ENCODE measurements at places on chromosomes 7 and 10. TPM values are rescaled to one million over a fixed set of nuclear protein-coding genes. Genes with fewer than 3 reads are reported as not detected.

Gene PTN
- polyA plus RNA-seq = 157 TPM

Gene C10orf53
- not detected for polyA plus RNA-seq

Gene ZNF467
- 35.6 TPM for polyA plus RNA-seq

Gene SGCE
- polyA plus RNA-seq = 86.0 TPM

Gene ZNF438
- 8.8 TPM for polyA plus RNA-seq

Gene PNLIPRP3
- not detected for polyA plus RNA-seq

Gene SUN1
- 127 TPM for polyA plus RNA-seq

Gene OIT3
- polyA plus RNA-seq = 4.4 TPM

GRCh38 chr7:88686468-88687229 lies 72.9 kb upstream of the ZNF804B start:
- DNase-seq = no peak

DNA sequence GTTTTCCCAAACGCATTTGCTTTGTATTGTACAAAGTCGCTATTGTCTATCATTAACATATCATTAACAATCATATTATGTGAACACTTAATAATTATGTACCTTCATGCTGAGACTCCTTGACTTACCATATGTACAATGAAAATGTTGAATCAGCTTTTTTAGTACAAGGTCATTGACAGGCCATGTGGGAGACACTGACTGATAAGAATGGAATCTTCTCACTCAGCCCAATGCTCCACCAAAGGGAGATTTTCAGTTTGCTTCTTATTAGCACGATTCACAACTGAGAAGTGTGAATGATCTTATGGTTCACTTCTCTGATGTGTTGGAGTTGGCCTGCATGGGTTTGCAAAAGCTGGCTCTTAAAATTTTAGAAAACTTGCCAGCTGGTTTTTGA lies 253.5 kb upstream of the TEX47 start:
- DNase-seq = no peak

- DNase-seq = no peak
Measured at GRCh38 chr7:117014099-117014656, 60.9 kb downstream of the ST7 start.

- no peak for DNase-seq
Measured at GRCh38 chr10:77630507-77630848, 7.1 kb downstream of the KCNMA1 start.

- DNase-seq = no peak
Measured at GRCh38 chr7:44654255-44654796, 47.9 kb downstream of the OGDH start.

GRCh38 chr7:90579181-90579688 lies 16.9 kb upstream of the CDK14 start:
- no peak for DNase-seq

- DNase-seq = no peak
Measured at GRCh38 chr10:46287846-46288477, 1.2 kb downstream of the ANTXRL start.

- no peak for DNase-seq
Measured at GRCh38 chr7:66055321-66055956, 20.2 kb upstream of the ASL start.

DNA sequence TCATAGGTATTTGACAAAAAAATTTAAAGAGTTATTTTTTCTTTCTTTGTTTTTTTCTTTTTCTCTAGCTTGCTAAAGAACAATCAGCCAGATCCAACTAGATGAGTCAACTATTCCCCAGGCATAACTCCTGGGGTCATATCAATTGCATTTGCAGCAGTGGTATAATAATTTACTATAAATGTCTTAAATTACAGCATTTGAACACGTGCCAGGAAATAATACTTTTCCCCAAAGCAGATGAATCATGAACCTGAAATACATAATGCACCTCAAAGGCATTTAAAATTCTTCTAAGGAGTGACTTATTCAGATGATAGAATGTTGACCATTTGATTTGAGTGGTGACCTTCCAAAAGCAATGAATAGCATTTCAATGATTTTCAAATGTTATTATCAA lies 190.1 kb downstream of the LRRTM3 start:
- no peak for DNase-seq

DNA sequence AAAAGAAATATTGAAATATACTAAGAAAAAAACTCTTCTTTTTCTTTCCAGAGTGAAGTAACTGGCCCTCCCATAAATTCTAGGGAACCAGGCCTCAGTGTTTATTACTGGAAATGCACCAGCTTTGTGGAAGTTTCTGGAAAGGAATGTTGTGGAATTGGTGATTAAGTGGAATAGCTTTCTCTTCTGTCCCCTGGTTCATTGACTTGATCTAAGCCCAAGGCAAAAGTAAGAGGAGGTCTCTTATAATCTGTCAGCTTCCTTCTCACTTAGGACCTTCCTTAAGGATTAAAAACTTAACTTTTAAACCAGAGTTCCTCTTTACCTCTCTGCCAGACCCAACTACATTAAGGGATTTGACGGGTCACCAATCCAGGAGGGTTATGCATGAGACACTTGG lies 266.2 kb downstream of the SLC25A13 start:
- DNase-seq = no peak

DNA sequence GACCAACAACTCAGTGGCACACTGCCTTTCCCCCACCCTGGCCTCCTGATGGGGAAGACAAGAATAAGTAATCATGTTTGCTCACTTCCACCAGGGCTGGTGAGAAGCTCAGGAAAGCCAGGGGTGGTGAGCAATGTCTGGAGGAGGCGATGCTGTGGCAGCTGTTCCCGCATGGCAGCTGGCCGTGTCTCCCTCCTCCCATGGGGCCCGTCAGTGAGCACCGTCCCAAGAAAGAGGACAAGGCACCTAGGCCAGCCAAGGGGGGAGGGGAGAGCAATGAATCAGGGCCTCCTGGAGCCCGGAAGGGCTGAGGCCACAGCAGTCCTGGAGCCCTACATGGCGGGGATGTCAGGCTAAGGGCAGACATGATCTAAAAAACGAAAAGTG lies 69.2 kb upstream of the INSIG1 start:
- no peak for DNase-seq

- no peak for DNase-seq
Measured at GRCh38 chr7:20249376-20249775, 32.2 kb upstream of the MACC1 start.

DNA sequence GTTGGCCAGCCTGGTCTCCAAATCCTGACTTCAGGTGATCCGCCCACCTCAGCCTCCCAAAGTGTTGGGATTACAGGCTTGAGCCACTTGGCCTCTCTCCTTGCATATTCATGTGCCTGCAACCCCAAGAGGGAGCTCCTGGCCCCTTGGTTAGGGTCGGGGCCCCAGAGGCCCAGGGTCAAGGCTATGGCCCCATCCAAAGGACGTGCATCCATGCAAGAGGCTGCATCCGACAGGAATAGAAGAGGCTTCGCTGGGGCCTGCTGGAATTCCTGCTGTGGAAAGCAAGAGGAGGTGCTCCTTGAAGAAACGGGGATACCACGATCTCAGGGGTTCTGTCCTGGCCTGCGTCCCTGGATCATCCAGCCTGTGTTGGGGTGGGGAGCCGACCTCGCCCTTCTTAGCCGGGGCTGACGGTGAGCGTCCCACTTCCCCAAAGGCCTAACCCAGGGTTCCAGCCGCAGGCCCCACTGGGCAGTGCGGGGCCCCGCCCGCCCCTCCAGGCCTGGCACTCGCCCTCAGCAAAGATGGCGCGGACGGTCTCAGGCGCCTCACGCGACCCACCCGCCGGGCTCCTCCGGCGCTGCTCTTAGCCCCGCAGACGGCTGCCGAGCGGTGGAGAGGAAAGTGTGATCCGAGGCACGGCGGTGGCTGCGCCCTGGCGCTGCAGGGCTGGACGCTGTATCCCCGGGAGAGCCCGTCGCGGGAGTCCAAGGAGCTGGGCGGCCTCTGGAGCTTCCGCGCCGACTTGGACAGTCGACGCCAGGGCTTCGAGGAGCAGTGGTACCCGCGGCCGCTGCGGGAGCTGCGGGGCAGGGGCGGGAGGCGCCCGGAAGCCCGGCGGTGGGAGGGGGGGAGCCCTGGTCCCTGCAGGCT lies 54.7 kb downstream of the ZNF727 start:
- no peak for DNase-seq

DNA sequence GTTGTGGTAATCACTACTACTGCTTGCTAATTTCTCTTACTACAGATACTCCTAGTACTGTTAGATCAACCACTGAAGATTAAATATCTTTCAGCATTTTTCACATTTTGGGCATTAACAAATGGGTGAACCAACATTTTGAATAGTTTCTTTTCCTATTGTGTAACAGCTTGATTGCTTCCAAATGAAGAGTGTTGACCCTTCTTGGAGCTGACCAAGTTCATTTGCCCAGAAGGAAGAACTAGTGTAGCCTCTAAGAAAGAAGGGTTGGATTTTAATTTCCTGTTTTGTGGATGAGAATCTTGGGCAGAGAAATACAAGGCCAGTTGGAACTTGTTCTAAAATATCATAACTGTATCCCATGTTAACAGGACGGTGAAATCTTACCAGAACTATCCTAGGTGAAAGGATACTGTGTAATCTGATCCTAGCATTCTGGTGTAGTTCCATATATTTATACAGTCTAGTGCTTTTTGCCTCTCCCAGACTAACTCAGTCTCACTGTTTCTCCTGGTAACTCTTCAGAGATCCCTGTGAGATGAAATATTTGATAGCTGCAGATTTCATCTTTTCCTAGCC lies 37.3 kb downstream of the SND1 start:
- no peak for DNase-seq

DNA sequence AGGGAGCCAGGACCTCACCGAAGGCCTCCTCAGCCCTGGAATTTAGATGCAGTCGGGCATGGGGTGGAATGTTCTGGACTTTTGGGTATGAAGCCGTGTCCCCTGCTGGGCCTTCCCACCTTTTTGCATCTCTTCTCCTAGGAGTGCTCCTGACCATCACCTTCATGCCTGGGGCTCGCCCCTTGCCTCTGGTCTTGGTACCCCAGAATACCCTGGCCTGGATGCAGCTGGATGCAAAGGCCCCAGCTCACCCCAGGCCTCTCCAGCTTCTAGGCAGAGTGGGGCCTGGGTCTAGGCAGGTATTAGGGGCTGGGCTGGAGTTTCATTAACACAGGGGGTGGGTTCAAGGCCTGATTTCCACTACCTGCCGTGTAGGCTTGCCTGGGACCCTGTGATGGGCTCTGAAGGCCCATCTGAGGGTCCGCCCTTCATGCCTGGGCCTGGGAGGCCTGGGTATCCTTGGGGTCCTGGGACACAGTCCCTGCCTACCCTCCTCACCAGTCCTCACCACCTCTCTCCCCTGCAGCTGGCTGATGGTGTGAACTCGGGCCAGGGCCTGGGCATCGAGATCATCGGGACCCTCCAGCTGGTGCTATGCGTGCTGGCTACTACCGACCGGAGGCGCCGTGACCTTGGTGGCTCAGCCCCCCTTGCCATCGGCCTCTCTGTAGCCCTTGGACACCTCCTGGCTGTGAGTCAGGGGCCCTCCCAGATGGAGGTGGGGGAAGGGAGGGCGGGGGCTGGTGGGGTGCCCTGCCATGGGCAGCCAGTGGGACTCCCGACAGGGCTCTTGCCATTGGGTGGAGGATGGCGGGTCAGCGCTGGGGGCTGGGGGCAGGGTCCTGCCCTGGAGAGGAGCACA lies 10.1 kb downstream of the AQP1 start:
- DNase-seq = no peak

GRCh38 chr7:2921653-2922347 lies 77.7 kb upstream of the GNA12 start:
- DNase-seq = no peak

GRCh38 chr10:15068802-15069201 lies 19.8 kb downstream of the ACBD7 start:
- no peak for DNase-seq

DNA sequence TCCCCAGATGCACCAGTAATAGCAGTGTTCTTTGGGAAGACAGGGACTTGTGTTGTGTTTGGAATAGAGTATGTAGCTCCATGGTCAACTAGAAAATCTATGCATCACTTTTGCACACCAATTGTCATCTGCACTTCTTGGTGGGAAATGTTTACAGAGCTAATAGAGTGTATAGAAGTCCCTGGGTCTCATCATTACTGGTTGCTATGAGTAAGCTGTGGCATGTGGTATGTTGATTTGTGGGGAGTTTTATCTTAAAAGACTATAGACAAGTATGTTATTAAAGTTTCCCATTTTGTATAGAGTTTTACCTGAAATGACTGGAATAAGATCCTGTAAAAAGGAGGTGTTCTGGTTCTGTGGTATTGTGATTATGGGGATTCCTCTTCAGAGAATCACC lies 55.4 kb upstream of the PRSS1 start:
- no peak for DNase-seq

- DNase-seq = peak; percentile 15
Measured at GRCh38 chr10:92914478-92915325, 66.4 kb downstream of the EXOC6 start.

GRCh38 chr10:625751-626711 lies 63.4 kb downstream of the DIP2C start:
- no peak for DNase-seq

DNA sequence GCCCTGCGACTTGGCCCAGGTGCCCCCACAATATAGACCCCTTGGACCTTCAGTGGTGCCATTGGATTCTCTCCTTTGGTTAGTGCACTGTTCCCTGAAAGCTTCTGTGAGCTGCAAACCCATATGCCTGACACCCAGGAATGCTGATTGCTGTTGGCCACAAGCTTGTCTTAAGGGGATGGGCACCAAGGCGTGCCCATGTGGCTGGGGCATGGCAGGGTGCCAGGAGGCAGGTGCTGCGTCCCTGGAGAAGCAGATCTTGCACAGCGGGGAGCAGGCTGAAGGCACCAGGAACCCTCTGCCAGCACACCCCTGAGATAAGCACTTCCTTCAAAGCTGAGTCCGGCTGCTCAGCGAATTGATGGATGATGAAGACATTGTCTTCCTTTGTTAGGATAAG lies 411.8 kb downstream of the SDK1 start:
- DNase-seq = no peak

GRCh38 chr10:99450624-99451498 lies 20.4 kb upstream of the GOT1 start:
- DNase-seq = no peak

GRCh38 chr10:93749218-93749799 lies 8.4 kb upstream of the LGI1 start:
- DNase-seq = no peak

GRCh38 chr10:12689893-12690292 lies 311.6 kb downstream of the CCDC3 start:
- DNase-seq = no peak

DNA sequence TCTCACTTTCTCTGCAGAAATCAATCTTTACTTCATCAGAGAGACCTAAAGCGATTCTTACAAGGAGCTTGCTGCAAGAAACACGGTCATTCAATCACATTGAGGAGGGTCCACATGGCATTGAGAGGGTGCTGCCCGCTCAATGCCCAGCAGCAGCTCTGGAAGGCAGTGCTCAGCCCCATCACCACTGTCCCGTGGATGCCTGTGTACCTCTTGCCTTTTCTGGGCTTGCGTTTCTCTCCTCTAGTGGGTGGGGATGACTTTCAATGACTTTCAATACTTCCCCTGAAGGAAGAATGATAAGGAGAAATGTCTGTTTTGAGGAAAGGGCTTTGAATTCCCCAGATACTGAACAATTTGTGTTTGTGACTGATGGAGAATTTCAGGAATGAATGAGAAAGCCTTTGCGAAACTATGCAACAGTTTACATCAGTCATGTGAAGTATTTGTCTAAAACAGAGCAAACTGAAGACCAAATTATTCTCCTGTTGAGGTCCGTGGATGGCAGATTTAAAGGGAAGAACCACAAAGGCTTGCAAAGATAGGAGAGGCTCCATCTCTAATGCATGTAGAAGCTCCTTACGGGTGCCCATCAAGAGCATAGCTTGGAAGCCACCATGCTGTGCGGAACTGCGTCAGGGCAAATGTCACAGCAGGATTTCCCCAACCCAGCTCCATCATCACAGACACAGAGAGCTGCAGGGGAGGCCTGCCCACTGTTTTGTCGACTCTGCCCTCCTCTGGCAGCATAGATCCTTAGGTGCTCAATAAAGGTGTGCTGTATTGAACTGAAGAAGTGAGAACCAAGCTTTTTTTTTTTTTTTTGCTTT lies 6.6 kb upstream of the ZNF22 start:
- no peak for DNase-seq

- no peak for DNase-seq
Measured at GRCh38 chr7:158814637-158815036, 14.7 kb downstream of the ESYT2 start.

Data from renal cortex interstitium (tissue), 15 donors.